ENCODE measurements at places on chromosomes 16 and 17. TPM values are rescaled to one million over a fixed set of nuclear protein-coding genes. Genes with fewer than 3 reads are reported as not detected.

DNA sequence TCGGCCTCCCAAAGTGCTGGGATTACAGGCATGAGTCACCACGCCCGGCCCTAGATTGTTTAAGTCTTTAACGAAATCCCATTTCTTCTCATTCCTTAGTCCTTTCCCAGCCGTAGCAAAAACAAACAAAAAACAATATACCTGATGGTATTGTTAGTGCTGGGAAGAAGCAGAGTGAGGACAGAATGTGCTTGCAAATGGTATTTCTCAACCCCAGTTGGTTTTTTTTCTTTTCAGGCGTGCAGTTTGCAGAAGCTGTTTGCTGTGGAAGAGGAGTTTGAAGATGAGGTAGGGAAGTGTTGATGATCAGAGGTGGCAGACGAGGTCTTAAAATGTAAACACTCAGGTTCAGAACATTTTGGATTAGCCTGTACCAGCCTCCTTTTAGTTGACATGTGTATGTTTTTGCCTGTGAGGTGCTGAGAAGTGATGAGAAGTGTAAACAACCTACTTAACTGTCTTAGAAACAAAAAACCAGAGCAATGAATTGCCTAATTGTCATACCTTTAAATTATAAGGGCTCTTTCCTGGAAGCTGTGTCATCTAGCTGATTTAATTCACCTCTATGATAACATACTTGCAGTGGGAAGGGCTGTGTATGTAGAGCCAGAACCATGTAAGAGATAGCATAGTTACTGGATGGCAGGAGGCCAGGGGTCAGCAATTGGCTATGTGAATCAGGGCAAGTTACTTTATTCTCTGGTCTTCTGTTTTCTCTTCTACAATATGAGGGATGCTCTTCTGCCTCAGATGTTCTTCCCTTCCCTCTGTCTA, 3.4 kb downstream of the HROB start:
- no peak for DNase-seq

GRCh38 chr16:10228779-10229178, 46.6 kb upstream of the GRIN2A start:
- no peak for DNase-seq

- DNase-seq, result peak; percentile 46
Observed at GRCh38 chr17:13024526-13025257, 6.9 kb upstream of the ELAC2 start.

- peak; percentile 88 for DNase-seq
Observed at GRCh38 chr16:86946396-86946795, 368.0 kb downstream of the FOXL1 start.

- no peak for DNase-seq
Observed at GRCh38 chr17:61314368-61315078, 85.1 kb upstream of the TBX2 start.

DNA sequence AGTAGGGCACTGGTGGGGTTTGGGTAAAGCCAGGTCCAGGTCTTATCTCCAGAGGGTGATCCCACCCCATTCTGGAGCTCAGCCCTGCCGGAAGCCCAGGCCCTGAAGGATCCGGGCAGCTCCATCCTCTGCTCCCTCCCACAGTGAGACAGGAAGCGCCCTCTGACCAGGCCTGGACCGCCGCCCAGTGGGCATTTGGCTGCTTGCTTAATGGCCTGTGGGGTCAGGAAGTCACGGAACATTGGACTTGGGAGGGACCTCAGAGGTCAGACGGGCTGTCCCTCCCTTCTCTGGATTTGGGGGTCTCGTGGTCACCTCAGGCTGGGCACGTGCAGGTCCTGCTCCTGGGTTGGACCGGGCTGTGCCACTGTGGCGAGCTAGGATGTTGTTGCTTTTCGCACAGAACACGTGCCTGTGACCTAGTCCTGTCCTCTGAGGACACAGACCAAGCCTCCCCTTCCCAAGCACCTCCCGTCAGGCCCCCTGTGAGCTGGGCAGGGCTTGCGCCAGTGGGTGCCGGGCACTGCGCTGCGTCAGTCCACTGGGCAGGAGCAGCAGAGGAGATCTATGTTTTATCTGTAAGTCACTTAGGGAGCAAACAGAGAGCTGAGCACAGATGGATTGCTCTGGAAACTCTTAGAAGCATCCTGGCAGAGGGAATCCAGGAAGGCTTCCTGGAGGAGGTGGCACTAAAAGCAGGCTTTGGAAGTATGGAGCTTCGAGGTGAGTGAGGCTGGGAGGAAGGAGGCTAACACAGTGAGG, 49.4 kb upstream of the GSE1 start:
- DNase-seq, result peak; percentile 84

- peak; percentile 78 for DNase-seq
Observed at GRCh38 chr17:76867578-76868175, 527 bp upstream of the MGAT5B start.

DNA sequence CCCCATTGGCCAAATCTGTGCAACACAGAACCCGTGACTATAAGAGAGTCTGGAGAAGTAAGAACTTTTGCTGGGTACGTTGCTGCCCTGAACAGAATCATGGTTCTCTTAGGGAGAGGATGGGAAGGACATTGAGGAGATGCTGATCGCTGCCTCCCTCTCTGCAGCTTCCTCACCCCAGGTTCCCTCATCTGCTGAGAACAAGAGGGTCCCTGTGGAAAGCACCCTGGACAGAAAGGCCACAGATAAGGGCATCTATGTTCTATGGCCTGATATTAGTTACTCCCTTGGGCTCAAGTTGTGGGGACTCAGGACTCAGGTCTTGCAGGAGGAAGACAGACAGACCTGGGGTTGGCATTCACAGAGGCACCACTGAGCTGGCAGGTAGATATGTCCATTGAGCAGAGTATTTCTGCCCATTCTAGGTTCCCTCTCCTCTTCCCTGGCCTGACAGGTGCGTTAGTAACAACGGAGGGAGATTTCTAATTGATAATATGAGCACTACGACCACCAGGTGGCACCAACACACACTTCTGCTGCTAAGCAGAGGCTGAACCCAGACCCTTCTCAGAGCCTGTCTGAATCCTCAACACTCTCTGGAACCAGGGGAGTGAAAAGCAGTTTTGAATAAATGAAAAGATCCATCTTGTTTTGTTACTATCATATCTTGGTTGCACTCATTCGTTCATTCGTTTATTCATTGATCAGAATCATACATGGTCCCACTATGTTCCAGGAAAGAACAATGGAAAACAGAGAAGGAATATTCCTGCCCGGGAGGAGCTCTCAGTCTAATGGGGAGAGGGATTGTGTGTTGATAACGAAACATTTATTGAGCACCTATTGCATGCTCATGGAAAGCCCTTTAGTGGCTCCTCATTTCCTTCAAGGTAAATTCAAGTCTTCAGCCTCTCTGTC, 56.4 kb downstream of the SLC6A2 start:
- DNase-seq, result peak; percentile 66

DNA sequence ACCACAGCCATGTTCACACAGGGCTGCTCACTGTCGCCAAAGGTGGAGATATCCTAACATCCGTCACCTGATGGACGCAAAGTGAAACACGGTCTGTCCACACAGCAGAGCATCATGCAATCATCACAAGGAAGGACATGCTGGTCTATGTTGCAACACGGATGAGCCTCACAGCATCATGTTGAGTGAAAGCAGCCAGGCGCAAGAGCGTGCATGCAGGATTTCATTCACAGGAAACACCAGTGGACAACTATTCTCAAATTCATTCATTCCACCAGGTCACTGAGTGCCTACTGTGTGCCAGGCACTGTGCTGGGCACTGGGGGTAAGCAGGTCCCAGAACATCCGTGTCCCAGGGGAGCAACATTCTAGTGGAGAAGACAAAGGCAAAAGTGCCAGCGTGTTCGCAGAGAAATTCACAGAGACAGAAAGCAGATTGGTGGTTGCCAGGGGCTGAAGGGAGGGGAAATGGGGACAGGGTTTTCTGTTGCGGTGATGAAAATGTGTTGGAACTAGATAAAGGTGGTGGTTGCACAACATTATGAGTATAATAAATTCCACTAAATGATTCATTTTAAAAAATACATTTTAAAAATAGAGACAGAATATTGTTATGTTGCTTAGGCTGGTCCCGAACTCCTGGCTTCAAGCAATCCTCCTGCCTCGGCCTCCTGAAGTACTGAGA, 22.7 kb upstream of the KCNJ12 start:
- no peak for DNase-seq

The CSH2 gene
- not detected for total RNA-seq

The CCL8 gene
- total RNA-seq, result not detected

Measured in A172 (cell line).